AG04450 (cell line): ENCODE measurements at places on chromosomes 4 and X.

GRCh38 chr4:157172011-157172410 lies 48.5 kb upstream of the GRIA2 start:
- no peak for DNase-seq

DNA sequence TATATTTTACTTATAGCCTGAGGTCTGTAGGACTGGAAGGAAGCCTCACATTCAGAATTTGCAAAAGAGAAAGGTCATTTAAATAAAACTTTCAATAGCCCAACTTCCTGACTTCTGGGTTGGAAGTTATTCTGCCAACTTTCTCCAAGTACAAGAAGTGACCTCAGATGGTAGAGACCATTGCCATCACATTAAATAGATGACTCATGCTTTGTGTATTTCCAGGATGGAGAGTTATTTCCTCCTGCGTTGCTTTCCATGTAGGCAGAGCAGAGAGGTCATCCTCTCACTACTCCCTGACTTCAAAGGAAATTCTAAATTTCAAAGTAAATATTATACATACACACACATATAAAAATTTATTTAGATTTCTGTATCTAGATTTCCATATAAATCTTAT lies 73.0 kb upstream of the NR3C2 start:
- DNase-seq = no peak

GRCh38 chrX:132858018-132858417 lies 100.4 kb downstream of the HS6ST2 start:
- no peak for DNase-seq

DNA sequence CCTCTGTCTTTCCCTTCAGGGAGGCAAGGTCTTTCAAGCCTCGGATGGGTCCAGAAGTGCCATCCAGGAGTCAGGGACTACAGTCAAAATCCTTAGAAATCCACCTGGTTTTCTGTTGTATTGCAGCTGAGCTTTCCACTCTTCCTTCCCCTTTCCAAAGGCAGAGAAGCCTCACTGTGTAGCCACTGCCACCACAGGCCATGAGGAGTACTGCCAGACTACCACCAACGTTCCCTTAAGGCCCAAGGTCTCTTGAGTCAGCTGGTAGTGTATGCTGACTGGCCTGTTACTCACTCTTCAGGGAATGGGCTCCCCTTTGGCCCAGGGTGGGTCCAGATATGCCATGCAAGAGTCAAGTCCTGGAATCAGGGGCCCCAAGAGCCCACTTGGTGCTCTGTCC lies 1454.1 kb downstream of the PCDH19 start:
- no peak for DNase-seq

DNA sequence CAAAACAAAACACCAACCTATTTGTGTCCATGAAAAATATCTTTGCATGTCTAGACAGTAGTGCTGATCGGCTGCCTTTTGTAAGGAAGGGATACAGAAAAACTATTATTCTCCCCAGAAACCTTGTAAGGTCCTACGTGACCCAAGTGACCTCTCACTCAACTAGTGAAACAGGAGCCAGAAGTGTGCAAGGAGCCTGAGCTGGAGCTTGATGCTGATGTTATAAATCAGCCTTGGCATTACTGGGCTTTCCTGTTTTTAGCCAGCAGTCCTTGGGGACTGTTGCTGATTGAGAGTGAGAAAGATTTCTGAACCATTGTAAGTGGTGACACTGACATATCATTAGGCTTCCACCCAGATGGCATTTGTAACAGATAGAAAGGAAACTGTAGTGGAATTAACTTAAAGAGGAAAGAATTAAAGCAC lies 100.8 kb upstream of the LIMCH1 start:
- DNase-seq = no peak

- no peak for DNase-seq
Observed at GRCh38 chrX:330726-331150, 12.1 kb upstream of the GTPBP6 start.

DNA sequence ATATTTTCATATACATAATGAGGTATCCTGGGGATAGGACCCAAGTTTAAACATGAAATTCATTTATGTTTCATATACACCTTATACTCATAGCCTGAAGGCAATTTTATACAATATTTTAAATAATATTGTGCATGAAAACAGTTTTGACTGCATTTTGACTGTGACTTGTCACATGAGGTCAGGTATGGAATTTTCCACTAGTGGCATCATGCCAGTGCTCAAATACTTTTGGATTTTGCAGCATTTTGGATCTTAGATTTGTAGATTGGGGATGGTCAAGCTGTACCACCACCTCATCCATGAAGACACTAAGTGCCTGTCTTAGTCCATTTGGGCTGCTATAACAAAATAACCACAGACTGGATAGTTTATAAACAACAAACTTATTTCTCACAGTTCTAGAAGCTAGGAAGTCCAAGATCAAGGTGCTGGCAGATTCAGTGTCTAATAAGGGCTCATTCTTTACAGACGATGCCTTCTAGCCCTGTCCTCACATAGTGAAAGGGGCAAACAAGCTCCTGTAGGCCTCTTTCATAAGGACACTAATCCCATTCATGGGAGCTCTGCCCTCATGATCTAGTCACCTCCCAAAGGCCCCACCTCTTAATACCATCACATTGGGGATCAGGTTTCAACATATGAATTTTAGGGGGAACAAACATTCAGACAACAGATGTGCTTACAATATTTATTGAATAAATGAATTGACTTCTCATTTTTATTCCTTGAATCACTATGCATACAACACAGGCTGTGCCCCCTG lies 9.4 kb downstream of the NUDT6 start:
- no peak for DNase-seq

GRCh38 chrX:18490806-18491555 lies 65.6 kb downstream of the CDKL5 start:
- DNase-seq = no peak

DNA sequence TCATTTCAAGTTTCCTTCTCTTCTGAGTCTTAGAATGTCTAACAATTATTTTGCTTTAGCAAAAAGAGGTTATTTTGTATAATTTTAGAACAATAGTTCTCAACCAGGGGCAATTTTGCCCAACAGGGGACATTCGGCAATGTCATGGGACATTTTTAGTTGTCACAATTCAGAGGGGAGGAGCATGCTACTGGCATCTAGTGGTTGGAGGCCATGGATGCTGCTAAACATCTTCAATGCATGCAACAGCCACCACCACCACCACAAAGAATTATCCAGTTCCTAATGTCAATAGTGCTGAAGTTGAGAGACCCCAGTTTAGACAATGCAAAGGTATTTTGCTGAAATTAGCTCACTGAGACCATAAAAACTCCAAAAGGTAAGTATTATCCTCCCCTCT lies 122.5 kb downstream of the ARHGAP6 start:
- DNase-seq = no peak

GRCh38 chr4:47746122-47746521 lies 91.7 kb downstream of the CORIN start:
- DNase-seq = no peak

- peak; percentile 76 for DNase-seq
Observed at GRCh38 chr4:182643801-182644682, 273.1 kb downstream of the DCTD start.

DNA sequence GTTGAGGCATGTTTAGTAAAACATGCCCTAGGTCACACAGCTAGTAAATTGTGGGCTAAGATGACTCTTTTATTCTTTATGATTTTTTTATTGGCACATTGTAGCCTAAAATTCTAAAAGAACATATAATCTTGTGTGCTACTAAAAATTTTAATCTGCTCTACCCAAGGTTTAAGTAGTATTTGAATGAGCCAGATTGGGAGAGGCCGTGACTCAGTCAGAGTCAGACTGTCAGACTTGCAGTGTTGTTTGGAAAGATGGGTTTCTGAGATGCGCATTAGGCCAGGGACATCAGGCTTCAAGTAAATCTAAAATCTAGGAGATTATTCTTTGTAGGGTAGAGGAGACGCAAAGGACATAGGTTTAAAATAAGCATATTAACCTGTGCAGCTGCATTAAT lies 30.7 kb upstream of the TMPRSS11E start:
- DNase-seq = no peak

DNA sequence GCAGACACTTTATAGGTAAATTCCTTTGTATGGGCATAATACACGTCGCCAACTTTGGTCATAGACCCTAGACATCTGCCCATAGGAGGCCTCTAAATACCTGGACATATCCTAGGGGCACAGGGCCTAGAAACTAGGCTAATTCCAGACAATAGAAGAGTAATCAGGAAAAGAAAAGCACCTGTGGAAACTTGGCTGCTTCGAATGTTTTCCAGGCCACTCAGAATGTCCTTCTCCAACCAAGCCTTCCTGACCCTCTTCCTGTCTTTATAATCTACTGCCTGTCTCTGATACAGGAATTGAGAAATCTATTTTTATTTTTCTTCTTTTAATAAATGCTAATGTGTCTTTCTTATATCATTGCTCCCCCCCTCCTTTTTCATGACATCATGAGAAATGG lies 493.1 kb downstream of the IL15 start:
- DNase-seq = no peak

DNA sequence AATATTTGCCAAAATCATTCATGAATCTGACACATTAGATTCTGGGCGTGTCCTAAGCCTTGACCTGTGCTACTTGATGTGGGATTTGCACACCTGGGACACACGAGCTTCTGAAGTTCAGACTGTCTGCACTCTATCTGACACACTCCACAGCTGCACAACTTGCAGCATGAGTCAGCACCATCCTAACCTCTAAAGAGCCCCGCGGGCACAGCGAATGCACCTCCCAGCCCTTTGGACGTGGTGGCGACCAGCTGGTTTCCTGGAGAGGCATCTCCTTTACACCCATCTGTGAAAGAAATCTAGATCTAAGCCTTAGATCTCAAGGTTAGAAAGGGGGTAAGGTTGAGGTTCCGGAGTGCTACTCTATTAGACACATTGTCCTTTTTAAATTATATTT lies 69.2 kb downstream of the SORBS2 start:
- no peak for DNase-seq

DNA sequence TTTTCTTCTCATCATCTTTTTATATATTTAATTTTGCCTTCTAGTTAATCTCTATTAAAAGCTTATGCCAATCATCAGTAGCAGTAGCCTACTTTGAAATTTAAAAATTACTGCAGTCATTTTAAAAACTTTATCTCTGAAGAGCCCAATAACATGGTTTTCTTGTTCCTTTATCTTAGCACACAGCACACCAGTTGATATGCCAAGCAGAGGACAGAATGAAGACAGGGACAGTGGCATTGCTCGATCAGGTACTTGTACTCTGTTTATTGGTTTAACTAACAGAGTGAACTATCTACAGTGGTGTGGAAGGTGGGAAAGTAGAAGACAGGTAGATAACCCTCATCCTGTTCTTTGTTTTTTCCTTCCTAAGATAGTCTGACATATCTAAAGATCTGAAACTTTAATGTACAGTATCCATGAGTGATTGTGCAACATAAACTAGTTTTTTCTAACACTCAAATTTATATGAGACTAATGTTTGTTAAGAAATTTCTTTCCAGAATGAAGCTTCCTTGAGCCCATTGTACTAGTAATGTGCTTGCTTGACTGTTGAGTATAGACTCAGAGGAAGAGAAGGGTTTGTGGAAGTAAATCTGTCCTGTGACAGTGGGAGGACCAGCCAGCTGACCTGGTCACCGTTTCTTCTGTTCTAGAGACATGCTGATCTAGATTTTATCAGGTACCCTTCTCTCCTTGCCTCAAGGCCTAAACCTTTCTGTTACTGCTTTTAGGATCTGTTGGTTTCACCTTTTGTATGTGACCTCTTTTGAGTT lies 66.6 kb downstream of the FNIP2 start:
- no peak for DNase-seq

GRCh38 chrX:121579016-121579760 lies 531.8 kb downstream of the GLUD2 start:
- DNase-seq = no peak

GRCh38 chr4:138450546-138451275 lies 208.6 kb upstream of the SLC7A11 start:
- DNase-seq = no peak

- DNase-seq = no peak
Observed at GRCh38 chr4:142516686-142517526, 329.2 kb downstream of the INPP4B start.

DNA sequence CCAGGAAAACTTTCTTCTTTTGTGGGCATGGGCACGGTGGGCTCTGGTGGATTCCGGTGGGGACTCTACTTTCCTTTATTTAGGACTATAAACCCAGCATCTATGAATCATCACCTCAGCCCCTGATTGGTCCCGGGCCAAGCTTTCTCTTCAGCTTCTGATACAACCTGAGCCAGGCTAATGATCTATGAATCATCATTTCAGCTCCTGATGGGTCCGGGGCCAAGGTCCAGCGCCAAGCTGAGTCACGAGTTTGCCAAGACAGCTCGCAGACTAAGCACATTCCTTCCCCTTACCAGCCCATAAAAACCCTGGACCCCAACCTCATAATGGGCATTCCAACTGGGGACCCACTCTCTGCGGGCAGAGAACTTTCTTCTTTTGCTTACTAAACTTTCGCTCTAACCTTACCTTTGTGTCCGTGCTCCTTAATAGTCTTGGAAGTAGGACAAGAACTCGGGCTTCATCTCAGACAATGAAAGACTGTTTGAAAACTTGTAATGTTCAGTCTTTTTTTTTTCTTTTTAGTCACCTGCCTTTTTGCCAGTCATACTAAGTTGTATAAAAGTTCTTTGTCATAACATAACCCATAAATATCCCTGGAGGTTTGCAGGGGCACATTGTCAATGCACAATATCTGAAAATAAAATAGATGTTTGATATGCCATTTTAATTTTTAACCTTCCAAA lies 904.9 kb upstream of the EPHA5 start:
- DNase-seq = no peak

GRCh38 chrX:78104447-78105176 lies 564 bp downstream of the PGK1 start:
- no peak for DNase-seq

DNA sequence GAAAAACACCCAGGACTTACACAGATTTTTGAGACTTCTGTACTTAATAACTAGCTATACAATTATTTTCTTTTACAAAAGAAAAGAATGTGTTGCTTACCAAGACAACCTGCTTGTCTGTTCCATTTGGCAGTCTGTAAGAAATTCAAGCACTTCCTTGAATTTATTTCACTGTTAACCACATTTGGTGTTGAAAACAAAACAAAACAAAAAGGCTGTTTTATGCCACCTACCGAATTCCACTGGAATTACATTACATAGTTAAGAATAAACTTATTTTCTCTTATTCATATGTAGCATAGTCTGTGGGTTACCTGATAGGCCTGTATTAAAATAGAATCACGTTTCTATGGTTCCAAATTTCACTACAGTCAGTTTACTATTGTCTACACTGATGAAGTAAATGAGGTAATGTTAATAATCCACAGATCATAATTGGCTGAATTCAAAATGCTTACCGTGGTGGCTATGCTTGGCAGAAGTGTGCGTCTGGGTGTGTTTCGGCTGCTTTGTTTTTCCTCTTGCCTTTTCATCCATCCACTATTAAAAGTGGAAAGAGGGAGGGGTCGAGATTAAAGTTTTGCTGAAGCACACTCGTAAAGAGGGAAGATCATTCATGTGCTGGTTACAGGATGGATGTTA lies at the start of gene TLR1:
TLR1 (minus strand) TSS at position 138 of the 642 bp plus-strand sequence. CDS start 5,960 bp downstream, outside the sequence.
- DNase-seq = no peak

- DNase-seq = no peak
Observed at GRCh38 chr4:99361268-99361898, 8.8 kb upstream of the ADH1C start.

DNA sequence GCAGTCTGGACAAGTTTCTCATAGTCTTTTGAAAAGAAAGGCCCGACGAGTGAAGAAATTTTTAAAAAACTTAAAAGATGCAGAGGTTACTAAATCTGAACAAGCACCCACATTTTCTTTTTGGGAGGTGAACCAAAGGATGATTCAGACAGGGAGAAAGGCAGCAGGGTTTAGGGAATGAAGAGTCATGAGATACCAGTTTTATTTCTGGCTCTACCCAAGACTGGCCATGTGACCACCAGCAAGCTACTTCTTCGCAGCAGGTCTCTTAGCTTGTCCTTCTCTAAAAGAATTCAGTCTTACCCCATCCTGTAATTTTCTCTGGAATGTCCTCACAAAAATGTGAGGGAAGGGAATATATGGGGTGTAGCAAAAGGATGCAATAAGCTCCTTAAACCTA lies 37.6 kb downstream of the AMOT start:
- DNase-seq = no peak
